T-helper 17 cell (primary cell): ENCODE measurements at places on chromosomes 16 and 17. TPM values are rescaled to one million over a fixed set of nuclear protein-coding genes. Genes with fewer than 3 reads are reported as not detected.

GRCh38 chr17:13036751-13037150 is 18.9 kb upstream of the ELAC2 start:
- no peak for DNase-seq

- DNase-seq: no peak
Measured at GRCh38 chr17:81980707-81981343, 3.4 kb downstream of the ASPSCR1 start.

DNA sequence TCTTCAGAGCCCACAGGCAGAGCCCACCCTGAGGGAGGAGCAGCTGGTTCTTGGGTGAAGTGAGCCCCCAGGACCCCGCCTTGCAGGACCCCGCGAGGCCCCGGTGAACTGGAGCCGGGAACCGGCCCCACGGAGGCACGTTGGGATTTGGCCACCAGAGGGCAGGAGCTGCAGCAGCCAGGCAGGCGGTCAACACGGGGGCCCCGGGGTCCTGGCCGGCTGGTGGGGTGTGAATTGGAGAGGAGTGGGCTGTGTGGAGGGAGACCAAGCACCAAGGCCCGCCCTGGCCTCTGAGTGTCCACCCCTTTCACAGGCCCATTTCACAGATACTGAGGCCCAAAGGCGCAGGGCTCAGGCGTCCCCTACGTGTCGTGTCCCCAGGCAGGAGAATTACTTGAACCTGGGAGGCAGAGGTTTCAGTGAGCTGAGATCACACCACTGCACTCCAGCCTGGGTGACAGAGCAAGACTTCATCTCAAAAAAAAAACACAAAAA is 2.2 kb downstream of the DPEP1 start:
- no peak for DNase-seq

GRCh38 chr16:16149710-16150116 is 73.6 kb downstream of the ABCC6 start:
- no peak for DNase-seq

DNA sequence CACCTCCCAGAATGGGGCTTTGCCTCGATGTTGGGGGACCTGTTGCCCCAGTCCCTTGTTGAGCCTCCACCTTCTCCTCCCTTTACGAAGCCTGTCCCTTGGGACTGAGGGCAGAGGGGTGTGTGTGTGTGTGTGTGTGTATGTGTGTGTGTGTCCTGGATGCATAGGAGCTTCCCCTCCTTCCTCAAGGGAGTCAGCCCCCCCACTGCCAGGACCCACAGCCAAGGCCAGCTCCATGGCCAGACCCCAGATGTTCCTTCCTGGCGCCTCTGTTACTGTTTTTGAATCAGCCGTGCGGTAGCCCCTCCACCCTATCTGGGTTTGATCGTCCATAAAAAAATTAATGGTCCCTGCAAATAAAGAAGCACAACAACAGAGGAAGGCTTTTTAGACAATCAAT is 17.7 kb upstream of the DOK4 start:
- DNase-seq: no peak

GRCh38 chr16:75456971-75457370 is 7.5 kb downstream of the TMEM170A start:
- DNase-seq: no peak

GRCh38 chr17:63150994-63151464 is 185.0 kb downstream of the TANC2 start:
- no peak for DNase-seq

- no peak for DNase-seq
Measured at GRCh38 chr17:61470530-61471136, 18.4 kb downstream of the TBX4 start.

DNA sequence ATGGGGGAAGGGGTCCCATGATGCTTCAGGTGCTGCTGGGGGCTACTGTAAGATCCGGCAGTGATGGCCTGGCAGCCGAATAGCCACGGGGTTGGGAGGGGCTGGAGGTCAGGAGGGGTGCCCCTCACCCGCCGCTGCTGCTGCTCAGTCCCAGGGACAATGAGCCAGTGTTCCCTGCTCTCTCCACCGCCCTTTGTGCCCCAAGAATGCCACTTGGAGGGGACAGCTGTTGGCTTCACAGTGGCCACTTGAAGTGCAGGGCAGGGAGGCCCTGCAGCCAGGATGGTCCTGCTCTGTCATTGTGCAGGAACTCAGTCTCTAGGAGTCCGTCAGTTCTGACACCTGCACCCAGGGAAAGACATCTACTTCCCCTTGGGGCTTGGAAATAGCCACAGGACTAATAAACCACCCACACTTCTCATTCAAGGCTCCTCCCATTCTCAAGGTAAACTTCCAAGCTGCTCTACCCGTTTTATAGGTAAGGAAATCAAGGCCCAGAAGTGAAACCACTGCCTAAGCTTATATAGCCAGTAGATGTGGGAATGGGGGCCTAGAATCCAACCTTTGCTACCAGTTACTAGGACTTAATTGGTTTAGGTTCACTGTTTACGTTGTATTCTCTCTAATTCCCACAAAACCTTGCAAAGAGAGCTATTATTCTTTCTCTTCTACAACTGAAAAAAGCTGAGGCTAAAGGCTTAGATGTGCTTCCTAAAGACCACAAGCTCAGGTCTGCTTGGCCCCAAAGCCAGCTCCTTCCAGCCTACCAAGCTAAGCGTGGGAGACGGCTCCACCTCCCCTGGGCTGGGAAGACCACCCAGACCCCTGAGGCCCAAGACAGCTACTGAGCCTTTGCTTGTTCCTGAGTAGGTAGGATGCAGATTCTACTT is 6.2 kb upstream of the CPSF4L start:
- no peak for DNase-seq

GRCh38 chr17:67125417-67125816 is 81.1 kb downstream of the CACNG1 start:
- DNase-seq: no peak

LRRC37A gene
- 5.5 TPM for total RNA-seq

FA2H gene
- 0.73 TPM for total RNA-seq

FZD2 gene
- total RNA-seq: 0.22 TPM

VASN gene
- 0.55 TPM for total RNA-seq

SLC38A8 gene
- not detected for total RNA-seq

B4GALNT2 gene
- total RNA-seq: 0.15 TPM
